EH (cell line): ENCODE measurements at places on chromosomes 3 and 15.

DNA sequence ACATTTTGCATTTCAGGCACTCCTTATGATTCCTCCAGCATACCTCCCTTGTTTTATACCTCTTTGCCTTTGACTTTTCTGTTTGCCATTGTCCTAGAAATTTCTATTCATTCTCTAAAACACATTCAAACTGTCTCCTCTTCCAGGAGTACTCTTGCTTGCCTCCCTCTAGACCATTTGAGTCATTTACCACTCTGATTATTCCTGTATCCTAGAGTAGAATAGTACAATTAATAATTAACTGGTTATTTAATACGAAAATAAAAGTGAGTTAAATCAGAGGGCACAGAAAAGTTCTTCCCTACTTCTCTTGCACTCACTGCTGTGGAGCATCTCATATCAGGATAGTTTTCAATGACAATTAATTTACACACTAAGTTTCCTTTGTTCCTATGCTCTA lies 290.2 kb upstream of the RORA start:
- no peak for DNase-seq

DNA sequence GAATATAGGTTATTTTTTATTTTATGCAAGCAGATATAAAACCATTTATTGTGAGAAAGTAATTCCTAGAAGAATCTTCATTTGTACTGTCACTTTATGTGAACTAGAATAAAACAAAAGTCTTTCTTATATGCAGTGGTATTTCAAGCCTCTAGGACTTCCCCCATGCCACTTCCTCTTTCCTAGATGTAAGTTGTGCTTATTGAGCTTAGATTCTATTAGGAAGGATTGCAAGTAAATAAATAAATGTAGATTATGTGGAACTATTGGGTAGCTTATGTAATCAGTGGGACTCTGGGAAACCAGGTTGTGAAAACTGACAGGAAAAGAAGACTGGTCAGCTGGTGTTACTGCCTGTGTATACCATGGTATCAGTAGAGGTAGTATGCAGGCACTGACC lies 169.7 kb downstream of the RSRC1 start:
- no peak for DNase-seq

- peak; percentile 81 for DNase-seq
These were observed 497.8 kb downstream of the NAALADL2 start for GRCh38 chr3:175356899-175357324.

GRCh38 chr3:48128774-48129173 lies 59.4 kb downstream of the CDC25A start:
- DNase-seq: no peak

DNA sequence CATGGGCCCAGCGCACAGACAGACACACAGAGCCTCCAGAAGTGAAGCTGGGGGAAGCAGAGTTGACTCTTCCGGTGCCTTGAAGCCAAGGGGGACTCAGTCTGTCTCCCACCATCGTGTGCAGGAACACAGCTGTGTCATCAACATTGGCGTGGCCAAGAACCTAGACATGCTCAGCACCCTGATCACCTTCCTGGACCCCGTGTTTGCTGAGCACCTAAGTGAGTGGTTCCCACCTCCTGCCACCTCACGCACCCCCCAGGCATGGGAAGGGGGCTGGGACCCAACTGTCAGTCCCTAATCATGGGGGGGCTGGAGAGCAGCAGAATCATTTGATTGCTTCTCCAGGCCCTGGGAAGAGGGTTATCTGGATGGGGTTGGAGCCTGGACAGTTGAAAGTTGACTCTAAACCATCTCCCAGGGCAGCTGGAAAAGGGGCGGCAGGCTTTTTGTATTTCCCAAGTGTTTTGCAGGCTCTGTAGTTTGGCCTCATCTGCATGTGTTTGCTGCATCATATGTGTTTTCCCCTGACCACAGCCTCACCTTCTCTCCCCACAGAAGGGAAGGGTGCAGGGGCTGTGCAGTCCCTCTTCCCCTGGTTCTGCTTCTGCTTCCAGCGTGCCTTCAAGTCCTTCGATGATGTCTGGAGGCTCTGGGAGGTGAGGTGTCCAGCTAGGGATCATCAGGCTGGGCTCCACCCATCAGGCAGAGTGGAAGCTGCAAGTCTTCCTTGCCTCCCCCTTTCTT lies 12.8 kb downstream of the TBC1D21 start:
- DNase-seq: no peak

GRCh38 chr15:37093480-37094332 lies 6.6 kb downstream of the MEIS2 start:
- peak; percentile 85 for DNase-seq

DNA sequence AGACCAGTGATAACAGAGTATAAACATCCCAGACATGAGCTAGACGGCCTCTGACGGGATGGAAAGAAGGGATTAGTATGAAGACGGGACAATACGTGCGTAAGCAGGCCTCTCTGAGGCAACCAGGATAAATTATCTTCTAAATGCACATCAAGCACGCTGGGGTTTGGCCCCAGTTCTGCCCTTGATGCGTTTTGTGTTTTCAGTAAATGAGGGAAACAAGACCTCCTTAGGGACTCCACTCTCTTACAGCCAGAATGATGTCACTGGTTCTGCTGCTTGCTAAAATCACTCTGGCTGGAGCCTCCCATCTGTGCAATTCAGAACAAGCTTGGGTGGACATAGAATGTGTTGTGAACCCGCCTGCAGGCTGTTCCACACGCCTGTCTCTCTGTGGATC lies 156.0 kb upstream of the MCTP2 start:
- DNase-seq: no peak

DNA sequence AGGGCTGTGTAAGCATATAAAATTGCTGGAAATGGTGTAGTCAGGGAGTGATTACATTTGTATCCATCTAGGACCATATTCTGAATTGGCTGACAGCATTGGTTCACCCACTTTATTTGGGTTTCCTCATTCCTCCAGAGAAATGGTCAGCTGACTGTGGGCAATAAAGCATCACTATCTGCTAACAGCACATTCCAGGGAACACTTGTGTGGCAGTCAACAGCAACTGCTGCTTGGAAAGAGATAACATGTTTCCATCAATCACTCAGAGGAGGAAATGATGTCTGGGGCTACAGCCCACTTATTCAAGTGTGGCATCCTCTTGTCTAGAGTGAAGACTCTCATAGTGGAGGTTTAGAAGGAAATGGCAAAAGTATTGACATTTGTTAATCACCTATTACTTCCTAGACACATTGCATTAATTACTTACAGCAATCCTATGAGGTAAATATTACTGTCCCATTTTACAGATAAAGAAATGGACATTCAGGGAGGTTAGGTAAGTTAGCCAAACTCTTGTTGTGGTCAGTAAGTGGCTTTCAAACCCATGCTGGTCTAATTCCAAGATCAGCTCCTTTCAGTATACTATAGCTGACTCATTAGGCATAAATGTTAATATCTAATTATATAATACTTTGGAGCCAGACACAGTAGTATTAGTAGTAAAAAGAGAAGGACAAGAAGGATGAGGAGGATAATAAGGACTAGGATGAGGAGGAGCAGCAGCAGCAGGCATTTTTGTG lies 247.8 kb downstream of the ALCAM start:
- DNase-seq: peak; percentile 71

GRCh38 chr3:133472889-133473288 lies 73.0 kb downstream of the BFSP2 start:
- DNase-seq: no peak

GRCh38 chr15:33623010-33623409 lies 312.2 kb downstream of the RYR3 start:
- no peak for DNase-seq

- DNase-seq: no peak
These were observed 24.0 kb downstream of the NOX5 start for GRCh38 chr15:69038508-69038907.

- no peak for DNase-seq
These were observed 20.1 kb upstream of the AMOTL2 start for GRCh38 chr3:134394380-134394779.

- DNase-seq: no peak
These were observed 2.1 kb upstream of the IQSEC1 start for GRCh38 chr3:13075318-13075717.

- DNase-seq: no peak
These were observed 2.5 kb downstream of the SNRK start for GRCh38 chr3:43288850-43289249.

DNA sequence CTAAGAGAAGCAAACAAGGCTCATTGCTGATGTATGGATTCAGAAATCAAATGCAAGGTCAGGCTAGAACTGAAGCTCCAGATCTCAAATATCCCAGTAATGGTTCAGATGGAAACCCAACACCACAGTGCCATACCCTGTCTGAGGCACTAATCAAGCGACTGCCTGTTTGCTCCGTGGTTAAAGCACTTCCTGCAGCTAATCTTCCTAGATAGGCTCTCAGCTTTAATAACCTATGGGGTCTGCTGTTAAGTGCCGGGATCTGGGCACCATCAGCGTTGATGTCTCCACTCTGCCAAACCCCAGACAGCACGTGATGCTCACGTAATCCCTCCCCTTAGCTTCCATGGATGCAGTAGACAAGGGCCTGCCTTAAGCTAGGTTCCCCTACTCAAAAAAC lies 262.6 kb downstream of the MECOM start:
- DNase-seq: no peak

GRCh38 chr3:15010664-15011063 lies 54.5 kb downstream of the MRPS25 start:
- peak; percentile 25 for DNase-seq

- DNase-seq: no peak
These were observed 14.6 kb downstream of the ZNF710 start for GRCh38 chr15:90015749-90016148.

- DNase-seq: no peak
These were observed 180.8 kb downstream of the ATP10A start for GRCh38 chr15:25682340-25682739.

GRCh38 chr3:141454054-141454453 lies 32.8 kb upstream of the RASA2 start:
- DNase-seq: no peak
